CD4-positive, alpha-beta T cell treated with Interleukin-6 for 4 hours (primary cell): ENCODE measurements at places on chromosomes 3 and 15.

- DNase-seq: no peak
Measured at GRCh38 chr3:31790193-31791089, 190.6 kb downstream of the OSBPL10 start.

DNA sequence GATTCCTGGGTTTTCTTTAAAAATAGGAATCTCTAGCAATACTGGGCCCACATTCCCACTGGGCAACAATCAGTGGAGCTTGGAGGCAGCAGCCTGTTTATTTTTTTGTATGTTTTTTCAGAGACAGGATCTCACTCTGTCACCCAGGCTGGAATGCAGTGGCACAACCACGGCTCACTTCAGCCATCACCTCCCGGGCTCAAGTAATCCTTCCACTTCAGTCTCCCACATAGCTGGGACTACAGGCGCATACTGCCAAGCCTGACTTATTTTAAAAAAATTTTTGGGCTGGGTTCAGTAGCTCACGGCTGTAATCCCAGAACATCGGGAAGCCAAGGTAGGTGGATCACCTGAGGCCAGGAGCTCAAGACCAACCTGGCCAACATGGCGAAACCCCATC lies 29.1 kb upstream of the GNB5 start:
- no peak for DNase-seq

DNA sequence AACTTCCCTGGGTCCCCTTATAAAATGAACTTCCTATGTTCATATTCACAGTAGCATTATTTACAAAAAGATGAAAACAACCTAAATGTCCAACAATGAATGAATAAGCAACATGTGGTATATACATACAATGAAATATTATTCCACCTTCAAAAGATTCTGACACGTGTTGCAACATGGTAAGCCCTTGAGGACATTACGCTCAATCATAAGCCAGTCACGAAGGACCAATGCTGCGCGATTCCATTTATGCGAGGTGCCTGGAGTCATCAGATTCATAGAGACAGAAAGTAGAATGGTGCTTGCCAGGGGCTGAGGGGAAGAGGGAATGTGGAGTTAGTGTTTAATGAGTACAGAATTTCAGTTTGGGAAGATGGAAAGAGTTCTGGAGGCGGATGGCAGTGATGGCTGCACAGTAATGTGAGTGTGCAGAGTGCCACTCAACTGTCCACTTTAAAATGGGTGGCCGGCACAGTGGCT lies 88.8 kb upstream of the ALDH1A3 start:
- DNase-seq: no peak

GRCh38 chr3:141782386-141782932 lies 19.3 kb downstream of the GRK7 start:
- no peak for DNase-seq

GRCh38 chr3:135392151-135392550 lies 573.4 kb upstream of the PPP2R3A start:
- DNase-seq: no peak

GRCh38 chr3:186663361-186664118 lies 2.3 kb upstream of the HRG start:
- DNase-seq: no peak

GRCh38 chr3:156246961-156247725 lies 126.8 kb downstream of the KCNAB1 start:
- no peak for DNase-seq

GRCh38 chr3:87333393-87333892 lies 57.1 kb upstream of the POU1F1 start:
- DNase-seq: no peak

- DNase-seq: peak; percentile 88
Measured at GRCh38 chr3:3179407-3180094, at the start of gene CRBN. CRBN (minus strand) TSS chr3:3179691; CDS start chr3:3179687, 4 bp downstream.

GRCh38 chr15:49052662-49053061 lies 6.4 kb upstream of the SECISBP2L start:
- no peak for DNase-seq

- no peak for DNase-seq
Measured at GRCh38 chr3:49266410-49267095, 10.5 kb downstream of the C3orf62 start.

- DNase-seq: no peak
Measured at GRCh38 chr3:136281966-136282520, 31.9 kb downstream of the PCCB start.

- DNase-seq: no peak
Measured at GRCh38 chr15:44207643-44208042, 12.6 kb upstream of the FRMD5 start.

DNA sequence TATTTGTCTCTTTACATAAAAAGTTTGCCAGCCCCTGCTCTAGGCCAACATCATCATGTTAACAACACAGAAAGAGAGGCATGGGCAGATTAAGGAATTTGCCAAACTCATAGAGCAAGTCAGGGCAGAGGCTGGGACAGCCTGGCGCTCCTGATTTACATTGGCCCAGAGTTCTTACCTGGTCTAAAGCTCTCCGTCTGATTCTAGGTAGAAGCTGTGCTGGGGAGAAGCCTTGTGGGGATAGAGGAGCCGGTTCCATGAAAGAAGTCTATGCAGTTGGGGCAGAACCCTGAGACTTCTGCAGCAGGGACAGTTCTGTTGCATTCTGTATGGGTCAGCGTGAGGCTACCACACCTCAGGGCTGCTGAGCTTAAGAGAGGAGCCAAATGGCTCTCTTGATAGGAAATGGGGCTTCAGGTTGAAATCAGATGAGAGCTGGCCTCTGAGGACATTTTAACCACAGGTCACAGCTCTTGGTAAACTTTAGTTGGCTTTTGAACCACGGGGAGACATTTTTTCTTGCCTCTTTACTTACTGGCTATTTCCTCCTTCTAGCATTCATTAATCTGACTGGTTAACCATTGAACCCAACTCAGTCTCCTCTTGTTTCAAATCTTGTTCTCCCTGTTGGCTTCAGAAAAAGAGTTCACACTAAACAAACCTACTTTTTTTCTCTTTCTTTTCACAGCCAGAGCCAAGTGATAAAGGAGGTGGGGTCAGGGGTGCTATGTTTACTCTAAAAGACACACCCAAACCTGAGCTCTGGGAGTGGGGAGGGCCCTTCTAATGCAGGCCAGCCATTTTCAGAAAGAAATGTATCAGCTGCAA lies 250.7 kb downstream of the OPA1 start:
- DNase-seq: no peak

- no peak for DNase-seq
Measured at GRCh38 chr3:128273109-128273840, 120.0 kb downstream of the EEFSEC start.

- DNase-seq: no peak
Measured at GRCh38 chr3:179788996-179789395, 136.2 kb downstream of the USP13 start.

GRCh38 chr3:153320585-153321128 lies 158.6 kb downstream of the RAP2B start:
- no peak for DNase-seq

GRCh38 chr15:98233873-98234272 lies 273.4 kb downstream of the ARRDC4 start:
- DNase-seq: no peak

DNA sequence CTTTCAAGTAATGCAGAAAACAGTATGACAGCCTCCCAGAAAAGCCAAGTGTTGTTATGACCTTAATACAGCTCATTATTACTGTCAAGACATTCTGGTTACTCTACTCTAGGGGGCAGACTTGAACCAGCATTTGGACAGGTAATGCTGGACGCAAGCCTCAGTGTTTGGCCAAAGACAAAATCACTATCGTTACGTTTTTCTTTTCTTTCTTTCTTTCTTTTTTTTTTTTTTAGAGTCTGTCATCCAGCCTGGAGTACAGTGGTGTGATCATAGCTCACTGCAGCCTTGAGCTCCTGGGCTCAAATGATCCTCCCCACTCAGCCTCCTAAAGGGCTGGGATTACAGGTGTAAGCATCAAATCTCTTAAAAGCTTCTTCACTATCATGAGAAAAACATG lies 29.4 kb upstream of the TMEM45A start:
- no peak for DNase-seq

- no peak for DNase-seq
Measured at GRCh38 chr15:81660976-81661375, 287.0 kb upstream of the TMC3 start.

GRCh38 chr15:57259568-57260040 lies 116.7 kb upstream of the CGNL1 start:
- no peak for DNase-seq

- DNase-seq: no peak
Measured at GRCh38 chr3:180280555-180280954, 243.8 kb upstream of the PEX5L start.

GRCh38 chr3:178217479-178217878 lies 318.8 kb upstream of the KCNMB2 start:
- no peak for DNase-seq

- DNase-seq: no peak
Measured at GRCh38 chr3:178512647-178513046, 23.6 kb upstream of the KCNMB2 start.

GRCh38 chr3:58588030-58588614 lies 10.9 kb upstream of the FAM107A start:
- DNase-seq: no peak

- no peak for DNase-seq
Measured at GRCh38 chr15:60373327-60373726, 24.5 kb downstream of the ANXA2 start.

GRCh38 chr3:125381743-125382142 lies 6.6 kb upstream of the ZNF148 start:
- DNase-seq: peak; percentile 28

GRCh38 chr3:6753536-6753935 lies 107.4 kb upstream of the GRM7 start:
- DNase-seq: no peak
